Skeletal muscle cell (primary cell): ENCODE measurements at places on chromosomes 2 and 18.

DNA sequence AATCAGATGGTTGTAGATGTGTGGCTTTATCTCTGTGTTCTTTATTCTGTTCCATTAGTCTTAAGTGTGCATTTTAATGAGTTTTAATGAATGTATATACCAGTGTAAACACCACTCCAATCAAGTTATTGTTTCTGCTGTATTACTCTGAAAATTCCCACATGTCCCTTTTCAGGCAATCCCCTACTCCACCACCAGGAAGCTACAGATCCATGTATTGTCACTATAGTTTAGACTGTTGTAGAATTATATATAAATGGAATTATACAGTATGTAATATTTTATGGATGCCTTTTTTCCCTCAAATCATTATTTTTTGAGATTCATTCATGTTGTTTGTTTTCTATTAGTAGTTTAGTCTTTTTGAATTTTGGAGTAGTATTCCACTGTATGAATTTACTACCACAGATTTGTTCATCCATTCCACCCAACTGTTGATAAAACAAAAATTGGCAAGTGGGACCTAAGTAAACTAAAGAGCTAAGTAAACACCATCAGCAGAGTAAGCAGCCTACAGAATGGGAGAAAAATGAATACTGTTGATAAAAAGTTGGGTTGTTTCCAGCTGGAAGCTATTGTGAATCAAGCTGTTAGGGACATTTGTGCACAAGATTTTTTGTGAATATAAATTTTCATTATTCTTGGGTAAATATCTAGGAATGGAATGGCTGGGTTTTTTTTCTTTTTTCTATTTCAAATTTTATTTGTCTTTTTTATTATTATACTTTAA lies 262.0 kb downstream of the CAMKMT start:
- no peak for DNase-seq

- DNase-seq = no peak
Observed at GRCh38 chr2:25418944-25419677, 77.4 kb upstream of the DNMT3A start.

- no peak for DNase-seq
Observed at GRCh38 chr2:113069676-113070605, 2.2 kb downstream of the IL1F10 start.

- no peak for DNase-seq
Observed at GRCh38 chr2:118148809-118149208, 60.5 kb downstream of the INSIG2 start.
